ENCODE measurements at places on chromosomes 5 and 9.
A peak's percentile ranks its signal among the peaks of the same experiment; 100 is the strongest.

GRCh38 chr5:113176196-113176595 is 199.6 kb downstream of the DCP2 start:
- no peak for DNase-seq

- no peak for DNase-seq
Observed at GRCh38 chr9:107760469-107761242, 271.1 kb upstream of the KLF4 start.

DNA sequence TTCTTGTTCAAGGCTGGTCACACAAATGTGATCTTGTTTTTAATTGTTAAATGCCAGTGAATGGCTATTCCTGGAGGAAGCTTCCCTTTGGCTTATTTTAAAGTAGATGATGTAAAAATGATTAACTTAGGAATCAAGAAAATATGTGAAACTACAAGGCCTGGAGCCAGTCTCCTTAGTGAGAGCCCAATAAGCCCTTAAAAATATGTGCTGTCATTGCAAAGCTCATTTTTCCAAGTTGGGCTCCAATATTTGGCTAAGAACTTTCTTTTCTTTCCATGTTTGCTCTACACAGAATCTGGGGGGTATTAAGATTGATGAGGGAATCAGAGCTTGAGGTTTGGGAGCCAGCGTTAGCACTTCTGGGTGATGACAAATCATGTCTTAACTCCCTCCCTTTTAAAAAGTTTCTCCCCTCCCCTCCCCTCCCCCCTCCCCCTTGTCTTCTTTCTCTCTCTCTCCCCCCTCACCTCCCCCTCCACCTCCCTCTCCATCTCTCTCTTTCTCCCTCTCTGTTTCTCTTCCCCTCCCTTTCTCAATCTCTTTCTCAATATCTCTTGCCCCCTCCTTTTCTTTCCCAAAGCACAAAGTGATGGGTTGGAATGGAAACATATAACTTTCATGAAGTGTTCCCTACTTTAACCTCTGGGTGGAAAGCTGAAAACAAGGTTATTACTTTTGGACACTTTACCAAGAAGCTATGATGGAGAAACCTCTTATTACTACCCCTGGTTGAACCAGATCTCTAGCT is 86.0 kb downstream of the FBXL7 start:
- DNase-seq, result no peak

DNA sequence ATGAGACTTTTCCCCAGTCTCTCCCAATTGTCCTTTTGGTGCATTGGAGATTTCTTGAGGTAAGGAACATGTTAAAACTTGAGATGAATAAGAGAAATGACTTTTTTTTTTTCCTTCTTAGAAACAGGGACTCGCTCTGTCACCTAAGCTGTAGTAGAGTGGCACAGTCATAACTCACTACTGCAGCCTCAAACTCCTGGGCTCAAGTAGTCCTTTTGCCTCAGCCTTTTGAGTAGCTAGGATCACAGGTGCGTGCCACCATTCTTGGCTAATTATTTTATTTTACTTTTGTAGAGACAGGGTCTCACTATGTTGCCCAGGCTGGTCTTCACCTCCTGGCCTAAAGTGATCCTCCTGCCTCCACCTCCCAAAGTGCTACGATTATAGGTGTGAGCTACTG is 25.9 kb downstream of the CDC42SE2 start:
- no peak for DNase-seq

GRCh38 chr5:102539562-102539961 is 40.8 kb upstream of the SLCO6A1 start:
- no peak for DNase-seq

DNA sequence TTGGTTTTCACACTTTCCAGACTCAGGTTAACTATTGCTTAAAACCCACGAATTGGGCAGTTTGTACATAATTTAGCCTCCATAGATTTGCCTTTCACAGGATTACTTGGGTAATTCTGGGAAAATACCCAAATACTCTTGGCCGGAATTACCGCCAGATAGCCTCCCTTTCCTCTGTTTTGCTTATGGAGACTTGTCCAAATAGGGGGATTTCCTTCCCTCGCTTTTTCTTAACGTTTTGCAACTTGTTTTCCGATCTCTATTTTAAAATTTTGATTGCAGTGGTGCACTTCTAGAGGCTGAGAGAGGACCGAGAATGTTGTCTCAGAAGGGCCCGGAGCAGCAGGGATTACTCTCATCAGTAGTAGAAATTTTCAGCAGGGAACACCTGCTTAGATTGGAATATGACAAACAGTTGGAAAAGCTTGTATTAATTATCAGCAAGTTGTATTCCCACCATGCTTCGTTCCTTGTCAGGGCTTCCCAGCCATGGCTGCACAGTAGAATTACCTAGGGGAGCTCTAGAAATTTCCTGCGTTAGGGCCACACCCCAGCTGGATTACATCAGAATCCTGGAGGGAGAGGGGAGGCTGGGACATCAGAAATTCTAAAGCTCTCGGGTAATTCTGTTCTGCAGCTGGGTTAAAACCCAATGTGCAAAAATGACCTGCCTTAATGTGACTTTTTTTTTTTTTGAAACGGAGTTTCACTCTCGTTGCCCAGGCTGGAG is 329.1 kb downstream of the SH3GL2 start:
- DNase-seq, result no peak

GRCh38 chr5:133581918-133582317 is 30.4 kb downstream of the FSTL4 start:
- no peak for DNase-seq

DNA sequence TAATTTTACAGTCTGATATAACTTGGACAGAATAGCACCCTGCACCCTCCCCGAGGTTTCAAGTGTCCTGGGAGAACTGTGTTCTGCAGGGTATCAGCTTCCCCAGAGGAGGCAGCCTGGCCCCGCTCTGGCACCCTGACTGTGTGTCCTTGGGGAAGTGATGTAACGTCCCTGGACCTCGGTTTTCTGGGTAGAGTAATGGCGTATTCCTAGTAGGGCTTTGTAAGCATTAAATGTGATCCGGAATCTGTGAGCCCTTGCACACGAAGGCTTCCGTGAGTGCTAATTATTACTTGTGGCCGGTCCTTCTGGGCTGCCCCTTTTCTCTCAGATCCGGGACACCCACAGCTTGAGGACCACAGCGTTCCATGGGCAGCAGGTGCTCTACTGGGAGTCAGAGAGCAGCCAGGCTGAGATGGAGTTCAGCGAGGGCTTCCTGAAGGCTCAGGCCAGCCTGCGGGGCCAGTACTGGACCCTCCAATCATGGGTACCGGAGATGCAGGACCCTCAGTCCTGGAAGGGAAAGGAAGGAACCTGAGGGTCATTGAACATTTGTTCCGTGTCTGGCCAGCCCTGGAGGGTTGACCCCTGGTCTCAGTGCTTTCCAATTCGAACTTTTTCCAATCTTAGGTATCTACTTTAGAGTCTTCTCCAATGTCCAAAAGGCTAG is 1.0 kb upstream of the CACFD1 start:
- DNase-seq, result no peak

GRCh38 chr9:1916655-1917054 is 98.5 kb upstream of the SMARCA2 start:
- DNase-seq, result no peak

DNA sequence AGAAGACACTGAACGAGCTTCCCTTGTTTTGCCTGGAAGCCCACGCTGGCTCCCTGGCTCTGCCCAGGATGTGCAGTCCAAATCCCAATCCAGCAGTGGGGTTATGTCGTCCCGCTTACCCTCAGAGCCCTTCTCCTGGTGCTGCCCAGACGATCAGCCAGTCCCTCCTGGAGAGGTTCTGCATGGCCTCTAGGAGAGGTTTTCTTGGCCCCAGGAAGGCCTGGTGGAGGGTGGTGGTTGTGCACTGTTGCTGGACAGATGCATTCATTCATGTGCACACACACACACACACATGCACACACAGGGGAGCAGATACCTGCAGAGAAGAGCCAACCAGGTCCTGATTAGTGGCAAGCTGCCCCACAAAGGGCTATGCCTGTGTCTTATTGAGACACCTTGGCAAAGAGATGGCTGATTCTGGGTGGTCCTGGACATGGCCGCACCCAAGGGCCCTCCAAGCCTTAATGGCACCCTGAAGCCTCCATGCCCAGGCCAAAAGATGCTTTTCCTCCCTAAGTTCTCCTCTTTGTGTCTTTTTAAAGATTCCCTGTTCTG is 10.5 kb upstream of the OLFM1 start:
- DNase-seq, result no peak

DNA sequence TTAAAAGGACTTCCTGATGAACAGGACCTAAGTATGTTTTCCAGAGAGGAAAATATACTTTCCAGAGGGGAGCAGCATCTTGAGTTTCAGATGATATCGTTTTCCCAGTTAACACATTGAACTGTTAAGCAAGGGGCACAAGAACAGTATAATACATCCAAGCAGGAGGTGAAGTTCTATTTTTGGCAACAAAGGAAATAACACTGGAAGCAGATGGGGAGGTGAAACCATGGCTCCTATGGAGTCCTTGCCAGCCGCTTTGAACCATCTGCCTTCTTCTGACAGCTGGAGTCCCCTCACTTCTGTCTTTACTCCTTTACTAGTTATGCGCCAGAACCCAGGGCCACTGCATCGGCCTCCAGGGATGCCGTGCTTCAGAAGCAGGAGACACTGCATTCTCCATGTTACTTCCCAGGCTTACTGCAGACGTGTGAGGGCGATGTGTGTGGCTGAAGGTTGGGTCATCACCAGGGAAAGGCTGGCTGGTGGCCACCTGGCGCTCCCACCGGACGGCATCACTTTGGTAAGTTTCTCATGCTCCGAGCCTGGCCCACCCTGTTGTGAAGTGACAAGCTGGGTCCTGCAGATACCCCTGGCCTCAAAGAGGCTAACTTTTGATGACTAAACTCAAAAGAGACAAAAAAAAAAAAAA is 77.8 kb downstream of the TTLL11 start:
- no peak for DNase-seq

- DNase-seq, result no peak
Observed at GRCh38 chr5:80998590-80998979, 38.4 kb downstream of the RASGRF2 start.

GRCh38 chr9:100309992-100310391 is 42.8 kb downstream of the TEX10 start:
- no peak for DNase-seq

DNA sequence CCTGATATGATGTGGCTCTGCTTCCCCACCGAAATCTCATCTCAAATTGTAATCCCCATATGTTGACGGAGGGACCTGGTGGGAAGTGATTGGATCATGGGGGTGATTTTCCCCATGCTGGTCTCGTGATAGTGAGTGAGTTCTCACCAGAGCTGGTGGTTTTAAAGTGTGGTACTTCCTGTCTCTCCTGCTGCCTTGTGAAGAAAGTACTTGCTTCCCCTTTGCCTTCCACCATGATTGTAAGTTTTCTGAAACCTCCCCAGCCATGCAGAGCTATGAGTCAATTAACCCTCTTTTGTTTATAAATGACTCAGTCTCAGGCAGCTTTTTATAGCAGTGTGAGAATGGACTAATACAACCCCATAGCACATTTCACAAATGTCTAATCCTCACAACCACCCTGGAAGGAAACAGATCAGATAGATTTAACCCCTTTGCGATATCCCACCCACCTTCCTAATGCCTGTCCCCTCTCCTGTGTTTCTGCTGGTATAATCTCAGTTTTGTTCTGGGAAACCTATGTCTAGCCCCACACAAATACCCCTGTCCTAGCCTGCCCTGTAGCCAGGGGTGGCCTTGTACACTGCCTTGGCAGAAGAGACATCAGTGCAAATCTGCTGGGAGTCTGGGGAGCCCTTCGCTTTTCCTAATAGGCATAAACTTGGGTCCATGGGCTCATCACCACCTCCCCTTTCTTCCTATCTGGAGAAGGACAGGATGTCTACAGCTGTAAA is 157.0 kb upstream of the RAI14 start:
- no peak for DNase-seq

GRCh38 chr9:72363908-72364678 is 915 bp downstream of the ZFAND5 start:
- peak; percentile 45 for DNase-seq

- DNase-seq, result no peak
Observed at GRCh38 chr9:106423575-106423974, 439.4 kb upstream of the ZNF462 start.

- no peak for DNase-seq
Observed at GRCh38 chr5:1257841-1258240, 32.7 kb downstream of the SLC6A18 start.

DNA sequence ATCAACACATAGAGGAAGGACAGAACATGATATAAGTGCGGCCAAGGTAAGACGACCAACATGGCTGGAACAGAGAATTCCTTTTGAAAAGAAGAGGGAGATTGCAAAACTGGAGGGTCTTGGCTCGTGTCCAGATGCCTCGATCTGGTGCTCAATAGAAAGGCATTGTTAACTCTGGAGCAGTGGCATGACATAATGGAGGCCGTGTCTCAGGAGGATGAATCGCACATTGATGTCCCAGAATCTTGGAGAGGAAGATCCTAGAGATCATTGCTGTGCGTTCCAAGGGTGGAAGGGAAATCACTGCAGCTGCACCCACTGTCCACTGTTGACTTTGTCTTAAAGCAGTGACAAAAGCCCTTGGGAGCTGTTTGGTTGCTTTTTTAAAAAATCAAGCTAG is 30.9 kb downstream of the GRAMD2B start:
- no peak for DNase-seq

GRCh38 chr9:97866848-97867247 is 13.8 kb downstream of the FOXE1 start:
- no peak for DNase-seq

GRCh38 chr5:1926071-1926440 is 43.3 kb upstream of the IRX4 start:
- no peak for DNase-seq
